ENCODE measurements at places on chromosomes 4 and X.
A peak's percentile ranks its signal among the peaks of the same experiment; 100 is the strongest.

- DNase-seq = no peak
Observed at GRCh38 chr4:40254608-40255392, 58.0 kb downstream of the RHOH start.

GRCh38 chr4:89549907-89550306 is 242.3 kb upstream of the GPRIN3 start:
- no peak for DNase-seq

DNA sequence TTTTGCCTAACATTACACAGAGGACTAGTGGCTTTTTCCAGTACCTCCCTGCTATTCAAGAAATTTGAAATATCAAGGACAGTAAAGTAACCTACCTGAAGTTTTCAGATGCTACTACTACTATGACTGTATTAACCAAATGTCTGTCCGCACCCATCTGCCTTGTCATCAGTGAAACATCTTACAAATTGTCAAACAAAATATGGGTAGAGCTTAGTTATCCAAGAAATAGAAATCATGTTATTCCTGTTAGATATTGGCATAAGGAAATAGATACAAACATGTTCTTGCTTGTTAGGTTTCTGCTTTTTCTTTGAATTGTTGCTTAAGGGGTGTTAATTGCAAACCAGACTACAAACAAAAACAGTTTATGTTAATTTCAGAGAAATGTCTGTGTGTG is 63.9 kb downstream of the PLS3 start:
- DNase-seq = no peak

DNA sequence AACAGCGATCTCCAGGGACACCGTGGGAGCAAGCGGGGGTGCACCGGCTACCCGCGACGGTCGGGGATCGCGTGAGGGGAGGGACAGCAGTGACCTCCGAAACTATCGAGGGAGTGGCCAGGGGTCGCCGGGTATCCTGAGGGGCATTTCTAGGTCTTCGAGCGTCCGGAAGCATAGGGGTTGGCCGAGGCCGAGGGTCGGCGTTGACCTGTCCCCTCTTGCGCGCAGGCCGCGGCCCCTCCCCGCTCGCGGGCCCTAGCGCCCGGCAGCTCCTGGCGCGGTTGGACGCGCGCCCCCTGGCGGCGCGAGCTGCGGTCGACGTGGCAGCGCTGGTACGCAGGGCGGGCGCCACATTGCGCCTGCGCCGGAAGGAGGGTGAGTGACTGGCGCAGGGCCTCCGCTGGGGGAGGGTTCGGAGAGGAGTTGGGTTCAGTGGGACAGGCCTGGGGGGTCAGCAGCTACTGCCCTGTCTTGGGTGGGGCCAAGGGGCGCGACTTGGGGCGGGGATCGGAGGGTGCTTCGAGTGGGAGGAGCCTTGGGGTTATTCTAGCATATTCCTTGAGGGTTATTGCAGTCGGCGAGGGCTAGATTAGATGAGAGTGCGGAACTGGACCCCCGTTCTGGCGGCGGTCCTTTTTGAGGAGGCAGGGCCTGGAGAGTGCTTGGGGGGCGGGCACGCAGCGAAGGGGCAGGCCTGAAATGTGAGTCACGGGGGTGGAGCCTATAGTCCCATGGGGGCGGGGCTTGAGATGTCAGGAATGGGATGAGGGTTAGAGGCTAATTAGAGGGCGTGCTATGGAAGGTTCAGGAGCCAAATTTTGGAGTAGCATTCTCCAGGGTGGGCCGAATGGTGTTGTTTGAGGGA is 1.2 kb downstream of the MAGIX start:
- peak; percentile 96 for DNase-seq

- no peak for DNase-seq
Observed at GRCh38 chrX:141158084-141158483, 18.8 kb downstream of the LDOC1 start.

DNA sequence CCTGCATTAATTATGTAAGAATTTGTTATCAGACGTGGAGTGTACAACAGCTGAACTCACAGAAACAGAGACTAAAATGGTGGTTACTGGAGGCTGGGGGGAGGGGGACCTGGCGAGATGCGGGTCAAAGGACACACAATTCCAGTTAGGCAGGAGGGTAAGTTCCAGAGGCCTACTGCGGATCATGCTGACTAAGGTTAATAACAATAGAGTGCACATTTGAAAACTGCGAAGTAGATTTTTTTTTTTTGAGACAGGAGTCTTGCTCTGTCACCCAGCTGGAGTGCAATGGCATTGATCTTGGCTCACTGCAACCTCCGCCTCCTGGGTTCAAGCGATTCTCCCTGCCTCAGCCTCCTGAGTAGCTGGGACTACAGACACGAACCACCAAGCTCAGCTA is 7.6 kb downstream of the AGA start:
- DNase-seq = no peak

GRCh38 chr4:114601304-114602052 is 2.9 kb downstream of the UGT8 start:
- no peak for DNase-seq

GRCh38 chr4:7806338-7807090 is 133.1 kb downstream of the AFAP1 start:
- DNase-seq = no peak

DNA sequence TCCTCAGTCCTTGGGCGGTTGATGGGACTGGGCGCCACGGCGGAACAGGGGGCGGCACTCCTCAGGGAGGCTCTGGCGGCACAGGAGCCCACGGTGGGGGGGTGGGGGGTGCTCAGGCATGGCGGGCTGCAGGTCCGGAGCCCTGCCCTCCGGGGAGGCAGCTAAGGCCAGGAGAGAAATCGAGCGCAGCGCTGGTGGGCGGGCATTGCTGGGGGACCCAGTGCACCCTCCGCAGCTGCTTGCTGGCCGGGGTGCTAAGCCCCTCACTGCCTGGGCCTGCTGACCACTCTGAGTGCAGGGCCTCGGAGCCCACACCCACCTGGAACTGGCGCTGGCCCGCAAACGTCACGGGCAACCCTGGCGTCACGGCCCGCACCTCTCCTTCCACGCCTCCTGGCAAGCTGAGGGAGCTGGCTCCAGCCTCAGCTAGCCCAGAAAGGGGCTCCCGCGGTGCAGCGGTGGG is 164.9 kb upstream of the AGA start:
- no peak for DNase-seq

DNA sequence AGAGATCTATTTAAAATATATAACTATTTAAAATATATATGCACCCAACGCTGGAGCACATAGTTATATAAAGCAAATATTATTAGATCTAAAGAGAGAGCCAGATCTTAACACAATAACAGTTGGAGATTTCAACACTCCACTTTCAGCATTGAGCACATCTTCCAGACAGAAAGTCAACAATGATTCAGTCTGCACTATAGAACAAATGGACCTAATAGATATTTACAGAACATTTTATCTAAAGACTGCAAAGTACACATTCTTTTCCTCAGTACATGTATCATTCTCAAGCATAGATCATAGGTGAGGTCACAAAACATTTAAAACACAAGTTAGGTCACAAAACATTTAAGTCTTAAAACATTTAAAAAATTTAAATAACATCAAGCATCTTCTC is 36.4 kb downstream of the NLRP2B start:
- no peak for DNase-seq

DNA sequence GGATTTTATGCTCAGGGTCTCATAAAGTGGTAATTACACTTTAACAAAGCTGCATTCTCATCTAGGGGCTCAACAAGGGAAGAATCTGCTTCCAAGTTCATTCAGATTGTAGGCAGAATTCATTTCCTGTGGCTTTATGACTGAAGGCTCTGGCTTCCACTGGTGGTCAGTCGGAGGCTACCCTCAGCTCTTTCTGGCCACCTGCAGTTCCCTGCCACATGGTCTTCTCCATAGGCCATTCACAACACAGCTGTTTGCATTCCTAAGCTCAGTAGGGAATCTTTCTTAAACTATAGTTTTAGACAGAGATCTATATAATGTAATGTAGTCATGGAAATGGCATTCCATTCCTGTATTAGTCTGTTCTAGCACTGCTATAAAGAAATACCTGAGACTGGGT is 973.0 kb upstream of the SLIT2 start:
- no peak for DNase-seq

- DNase-seq = no peak
Observed at GRCh38 chr4:123599061-123599919, 202.7 kb downstream of the SPRY1 start.

- no peak for DNase-seq
Observed at GRCh38 chrX:88244066-88244465, 503.0 kb upstream of the CPXCR1 start.

GRCh38 chrX:57286507-57287251 is at the start of gene FAAH2:
Gene FAAH2, plus strand, starts transcription at chrX:57286706. Its CDS starts 120 bp downstream, at chrX:57286826.
- peak; percentile 3 for DNase-seq

DNA sequence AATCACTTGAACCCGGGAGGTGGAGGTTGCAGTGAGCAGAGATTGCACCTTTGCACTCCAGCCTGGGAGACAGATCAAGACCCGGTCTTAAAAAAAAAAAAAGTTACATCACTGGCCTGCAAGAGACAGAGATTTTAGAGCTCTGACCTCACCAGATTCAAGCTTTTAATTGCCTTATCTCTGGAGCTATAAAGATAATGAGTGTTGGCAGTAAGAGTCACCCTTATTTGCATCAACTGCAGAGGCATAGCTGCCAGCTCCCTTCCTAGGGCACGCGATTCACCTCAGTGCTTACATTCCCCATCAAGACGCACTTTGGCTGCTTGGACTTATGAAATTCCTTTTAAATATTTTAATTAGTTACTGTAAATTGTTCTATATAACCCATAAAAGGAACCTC is 12.5 kb upstream of the SPATA4 start:
- DNase-seq = no peak

DNA sequence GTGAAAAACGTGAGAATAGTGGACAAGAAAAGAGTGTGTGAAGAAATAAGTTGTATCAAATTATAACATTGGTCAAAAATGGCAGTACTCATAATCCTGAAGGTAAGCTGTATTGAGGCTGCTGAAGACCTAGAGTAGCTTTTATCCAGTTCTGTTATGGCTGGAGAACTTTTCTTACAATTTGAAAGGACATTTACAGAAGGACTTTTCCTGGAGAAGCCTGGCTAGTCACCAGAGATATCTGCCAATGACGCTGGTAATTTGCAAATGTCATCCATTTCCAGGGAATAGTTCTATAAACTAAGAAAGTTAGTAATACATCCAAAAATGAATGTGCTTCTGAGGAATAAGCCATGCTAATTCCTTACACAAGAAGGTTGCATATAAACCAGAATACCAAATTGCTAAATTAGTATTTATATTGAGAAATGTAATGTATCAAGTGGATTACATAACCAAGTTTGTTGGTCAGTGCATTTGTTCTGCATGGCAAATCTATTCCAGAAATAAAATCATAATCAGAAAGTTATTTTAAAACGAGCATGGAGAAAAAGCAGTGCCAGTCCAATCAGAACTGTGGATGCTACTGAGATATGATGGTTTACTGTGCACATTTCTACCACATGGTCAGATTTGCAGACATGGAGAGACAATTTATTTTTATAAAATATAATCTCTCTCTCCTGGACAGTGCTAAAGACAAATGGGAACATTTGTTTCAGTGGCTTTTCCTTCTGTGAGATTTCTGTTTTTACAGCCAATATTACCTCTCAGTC is 743.7 kb upstream of the HS3ST1 start:
- no peak for DNase-seq

DNA sequence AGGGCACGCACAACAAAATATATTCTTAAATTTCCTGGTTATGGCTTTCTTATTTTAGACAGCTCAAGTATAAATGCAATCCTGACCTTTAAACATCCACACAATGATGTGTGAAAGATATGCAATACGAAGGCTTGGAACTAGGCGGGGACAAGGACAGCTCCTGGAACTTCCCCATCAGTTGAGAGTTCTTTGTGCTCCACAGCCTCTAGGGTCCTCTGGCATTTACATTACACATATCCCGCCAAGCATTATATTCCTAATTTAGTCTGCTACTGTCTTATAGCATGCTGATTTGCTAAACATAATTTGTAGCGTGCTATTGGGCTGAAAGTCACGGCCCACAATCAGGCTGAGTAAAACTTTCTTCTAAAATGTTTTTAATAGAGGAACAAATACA is 74.4 kb downstream of the FTHL17 start:
- DNase-seq = no peak

DNA sequence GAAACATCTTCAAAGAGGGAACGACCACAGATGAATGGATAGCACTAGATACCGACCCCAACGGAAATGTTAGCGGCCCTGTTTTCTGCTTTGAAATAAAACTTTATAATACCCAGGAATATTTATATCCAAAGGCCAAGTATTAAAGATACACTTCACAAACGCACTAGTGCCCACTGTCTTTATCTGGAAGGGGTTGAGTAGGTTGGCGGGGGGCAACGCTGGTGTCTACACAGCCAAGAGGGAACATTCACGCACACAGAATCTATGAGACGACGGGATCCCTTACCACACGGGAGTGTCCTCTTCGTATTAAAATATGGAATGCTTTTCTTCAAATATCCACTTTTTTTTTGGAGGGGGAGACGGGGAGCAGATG is 3.3 kb downstream of the HAND2 start:
- DNase-seq = peak; percentile 2

DNA sequence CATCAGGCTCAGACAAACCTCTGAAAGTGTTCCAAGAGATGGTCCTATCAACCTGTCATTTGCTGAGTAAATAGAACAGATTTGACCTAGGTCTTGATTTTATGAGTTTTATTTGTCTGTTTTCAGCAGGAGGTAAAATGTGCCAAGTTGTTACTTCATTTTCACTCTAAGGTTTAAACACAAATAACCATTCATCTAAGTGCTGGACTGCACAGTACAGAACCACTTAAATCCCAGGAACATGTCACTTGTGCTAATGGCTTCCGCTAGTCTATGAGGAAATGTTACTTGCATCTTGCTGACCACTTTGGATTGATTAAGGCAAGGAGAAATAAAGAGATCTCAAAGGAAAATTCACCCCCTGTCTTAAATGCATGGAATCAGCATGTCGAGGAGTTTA is 660.7 kb downstream of the SMARCA1 start:
- DNase-seq = no peak

GRCh38 chr4:189255636-189256035 is 685.0 kb upstream of the FRG1 start:
- DNase-seq = no peak

GRCh38 chrX:113330416-113330815 is 489.8 kb upstream of the AMOT start:
- no peak for DNase-seq

- DNase-seq = no peak
Observed at GRCh38 chrX:133726642-133727041, 258.8 kb downstream of the GPC3 start.

DNA sequence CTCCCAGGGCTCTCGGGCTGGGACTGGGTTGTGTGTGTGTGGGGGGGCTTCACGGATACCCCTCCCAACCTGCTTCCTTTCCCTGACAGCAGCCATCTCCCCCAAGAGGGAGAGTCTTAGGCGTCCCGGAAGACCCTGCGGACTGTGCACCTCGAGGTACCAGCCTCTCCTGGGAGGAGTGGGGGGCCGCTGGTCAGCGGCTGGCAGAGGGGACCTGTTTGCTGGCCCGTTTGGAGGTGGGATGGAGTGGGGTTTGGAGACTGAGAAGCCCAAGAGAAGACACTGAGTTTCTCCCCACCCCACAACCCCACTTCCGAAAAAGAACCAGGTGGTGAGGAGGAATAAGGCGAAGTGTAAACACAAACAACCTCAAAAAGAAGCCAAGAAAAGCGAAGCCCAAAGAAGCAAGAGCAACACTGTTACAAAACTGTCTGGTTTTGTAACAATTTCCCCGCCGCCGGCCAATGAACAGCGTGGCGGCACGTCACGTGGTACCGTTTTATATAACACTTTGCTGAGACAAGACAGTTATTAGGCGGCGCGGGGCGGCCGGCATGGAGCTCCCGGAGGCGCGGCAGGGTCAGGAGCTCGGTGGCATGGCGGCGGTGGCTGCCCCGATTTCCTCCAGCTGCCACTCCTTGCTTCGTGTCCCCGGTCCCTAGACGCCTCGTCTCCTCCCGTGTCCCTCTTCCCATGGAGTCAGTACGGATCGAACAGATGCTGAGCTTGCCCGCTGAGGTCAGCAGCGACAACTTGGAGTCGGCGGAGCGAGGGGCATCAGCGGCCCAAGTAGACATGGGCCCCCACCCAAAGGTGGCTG is at the start of gene LONRF3:
LONRF3 (plus strand) TSS at position 531 of the 820 bp plus-strand sequence; CDS start at position 694, 163 bp downstream.
- DNase-seq = no peak

Data from HuH-7.5 (cell line).